ENCODE measurements at places on chromosomes 5 and 9.
A peak's percentile ranks its signal among the peaks of the same experiment; 100 is the strongest.

DNA sequence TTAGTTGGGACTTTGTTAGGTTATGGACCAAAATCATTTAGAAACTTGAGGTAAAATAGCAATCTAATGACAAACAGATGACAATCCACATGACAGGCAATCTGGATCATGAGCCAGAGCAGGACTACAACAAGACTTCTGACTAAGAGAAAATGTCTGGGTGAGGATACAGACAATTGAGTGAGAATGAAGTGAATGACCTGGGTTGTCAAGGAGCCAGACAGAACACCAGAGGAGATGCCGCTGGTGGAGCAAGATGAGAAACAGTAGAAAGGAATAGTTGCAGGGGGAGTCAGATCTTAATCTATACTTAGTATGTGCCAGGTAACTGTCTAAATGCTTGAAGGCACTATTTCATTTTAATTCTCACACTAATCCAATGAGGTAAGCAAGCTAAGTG lies 277.8 kb downstream of the PRELID2 start:
- DNase-seq: no peak

GRCh38 chr5:176481711-176482110 lies 33.5 kb downstream of the FAF2 start:
- DNase-seq: no peak

- peak; percentile 13 for DNase-seq
These were observed 655.3 kb downstream of the LRRC70 start for GRCh38 chr5:63233911-63234310.

- DNase-seq: peak; percentile 87
These were observed 12.8 kb upstream of the RALGDS start for GRCh38 chr9:133133681-133134387.

DNA sequence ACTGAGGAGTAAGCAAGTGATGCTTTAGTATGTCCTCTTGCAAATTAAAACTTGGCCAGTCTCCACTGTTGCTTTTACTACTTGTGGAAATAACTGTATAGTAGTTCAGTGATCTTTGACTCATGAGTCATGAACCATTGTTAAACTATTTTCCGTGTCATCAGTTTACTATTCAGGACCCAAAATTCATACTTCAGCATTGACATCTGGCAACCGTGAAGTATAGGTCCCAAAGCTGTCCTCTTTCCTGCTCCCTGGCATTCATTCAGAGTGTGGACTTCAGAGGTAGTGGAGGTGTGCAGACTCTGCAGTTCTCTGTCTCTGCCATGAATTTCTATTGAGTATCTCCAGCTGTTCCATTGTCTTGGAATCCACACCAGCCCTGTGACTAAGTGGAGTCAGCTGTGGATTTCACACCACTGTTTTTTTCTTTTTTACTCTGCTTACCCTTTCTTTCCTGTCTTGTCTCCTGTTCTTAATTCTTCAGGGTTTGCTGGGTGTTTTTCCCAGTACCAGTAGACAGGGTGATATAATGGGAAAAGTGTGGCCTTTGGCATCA lies 7.5 kb downstream of the TDRD7 start:
- DNase-seq: peak; percentile 13

DNA sequence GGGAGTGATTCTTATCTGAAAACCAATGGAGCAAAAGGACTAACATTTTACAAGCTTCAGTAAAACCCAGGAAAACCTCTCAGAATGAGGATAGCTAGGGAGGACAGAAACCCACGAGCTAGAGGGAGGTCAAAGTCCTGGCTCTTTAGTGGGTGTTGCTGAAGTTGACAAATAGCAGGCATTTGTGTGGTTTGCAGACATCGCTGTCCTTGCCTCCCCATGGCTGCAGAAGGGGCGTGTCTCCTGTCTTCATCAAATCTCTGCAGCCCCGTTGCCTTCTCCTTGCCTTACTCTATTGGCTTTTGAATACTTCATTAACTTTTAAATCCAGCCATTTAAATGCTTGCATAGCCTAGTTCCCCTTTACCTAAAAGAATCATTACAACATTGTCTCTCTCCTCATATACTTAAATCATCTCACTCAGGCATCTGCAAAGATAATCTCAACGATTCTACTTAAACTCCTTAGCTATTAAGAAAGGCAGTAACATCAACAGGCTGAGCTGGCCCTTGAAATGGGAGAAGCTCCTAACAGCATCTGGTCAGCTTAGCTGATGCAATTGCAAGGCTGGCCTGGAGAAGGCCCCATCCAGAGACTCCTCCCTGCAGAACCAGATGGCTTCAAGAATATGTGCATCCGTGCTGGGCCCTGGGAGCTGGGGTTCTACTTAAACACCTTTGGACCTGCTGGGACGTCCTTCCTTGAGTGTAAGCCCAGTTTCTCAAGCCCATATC lies 152.8 kb upstream of the TAS2R1 start:
- DNase-seq: peak; percentile 35

GRCh38 chr9:78239506-78239905 lies 3.6 kb downstream of the CEP78 start:
- DNase-seq: peak; percentile 6

DNA sequence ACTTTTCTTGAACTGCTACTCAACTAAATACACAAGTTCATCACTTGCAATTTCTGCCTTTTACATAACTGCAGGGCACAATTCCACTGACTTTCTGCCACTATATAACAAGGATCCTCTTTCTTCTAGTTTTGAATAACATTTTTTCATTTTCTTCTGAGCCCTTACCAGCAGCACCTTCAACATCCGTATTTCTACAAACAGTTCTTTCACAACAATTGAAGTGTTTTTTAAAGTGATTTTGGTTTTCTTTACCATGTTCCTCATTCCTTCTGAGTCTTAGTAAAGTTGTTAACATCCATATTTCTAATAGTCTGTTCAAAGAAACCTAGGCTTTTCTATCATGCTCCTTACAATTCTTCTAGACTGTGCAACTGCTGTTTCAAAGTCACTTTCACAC lies 127.2 kb upstream of the PITX1 start:
- DNase-seq: no peak
